Tracheal epithelial cell (primary cell): ENCODE measurements at places on chromosomes 3 and 15. TPM values are rescaled to one million over a fixed set of nuclear protein-coding genes. Genes with fewer than 3 reads are reported as not detected.

CDCP1 gene
- 52.0 and 107 TPM in 2 replicates for total RNA-seq

MKRN2OS gene
- 1.7 and 2.2 TPM in 2 replicates for total RNA-seq

FAM174B gene
- total RNA-seq, result 0.64 and 2.9 TPM in 2 replicates

NRROS gene
- total RNA-seq, result under 0.01 TPM in 1 of 2 replicates, not detected in the other

C3orf49 gene
- total RNA-seq, result not detected in 2 replicates

SOX2 gene
- total RNA-seq, result 1.2 and 10.9 TPM in 2 replicates

MAP1A gene
- 0.21 and 0.24 TPM in 2 replicates for total RNA-seq

ALS2CL gene
- total RNA-seq, result 64.6 and 114 TPM in 2 replicates

CLSTN2 gene
- 0.43 and 1.9 TPM in 2 replicates for total RNA-seq

NEIL1 gene
- total RNA-seq, result 10.4 and 13.7 TPM in 2 replicates

MAPKAPK3 gene
- 58.6 and 68.4 TPM in 2 replicates for total RNA-seq

FMN1 gene
- total RNA-seq, result 0.48 and 1.9 TPM in 2 replicates

ISLR2 gene
- not detected in 2 replicates for total RNA-seq

LRRIQ4 gene
- total RNA-seq, result not detected in 2 replicates

ROBO1 gene
- 25.4 and 32.3 TPM in 2 replicates for total RNA-seq

CCDC191 gene
- 0.96 and 1.7 TPM in 2 replicates for total RNA-seq

RTP3 gene
- total RNA-seq, result not detected in 2 replicates

RTF1 gene
- 15.2 and 18.1 TPM in 2 replicates for total RNA-seq

MED12L gene
- total RNA-seq, result under 0.01 TPM in 2 replicates

TAGLN3 gene
- total RNA-seq, result 1.1 and 3.6 TPM in 2 replicates

SERPINI2 gene
- total RNA-seq, result not detected in 2 replicates

SCG5 gene
- 1.7 and 12.8 TPM in 2 replicates for total RNA-seq

TBC1D23 gene
- total RNA-seq, result 36.1 and 36.9 TPM in 2 replicates

AQP9 gene
- 0.24 TPM in 1 of 2 replicates, not detected in the other for total RNA-seq

ELL3 gene
- total RNA-seq, result 23.6 and 27.3 TPM in 2 replicates

SPINK8 gene
- total RNA-seq, result not detected in 2 replicates

GOLGA6L24 gene
- total RNA-seq, result not detected in 2 replicates

TMF1 gene
- 26.7 and 29.2 TPM in 2 replicates for total RNA-seq

PLA2G4D gene
- total RNA-seq, result under 0.01 TPM in 1 of 2 replicates, not detected in the other

MASP1 gene
- under 0.01 TPM in 1 of 2 replicates, not detected in the other for total RNA-seq

BNC1 gene
- 52.1 and 69.3 TPM in 2 replicates for total RNA-seq

XCR1 gene
- under 0.01 TPM in 1 of 2 replicates, not detected in the other for total RNA-seq

TXNRD3 gene
- 12.3 and 15.8 TPM in 2 replicates for total RNA-seq

CCDC66 gene
- 13.0 and 14.5 TPM in 2 replicates for total RNA-seq

AGBL1 gene
- total RNA-seq, result not detected in 2 replicates

CA12 gene
- 122 and 136 TPM in 2 replicates for total RNA-seq

PTH1R gene
- total RNA-seq, result 0.43 and 2.7 TPM in 2 replicates

ACY1 gene
- total RNA-seq, result 84.0 and 137 TPM in 2 replicates

LINGO1 gene
- not detected in 2 replicates for total RNA-seq

NAA80 gene
- total RNA-seq, result 3.1 and 3.4 TPM in 2 replicates

GPR149 gene
- total RNA-seq, result not detected in 2 replicates

EID1 gene
- 91.3 and 104 TPM in 2 replicates for total RNA-seq

GNAT1 gene
- 0.43 TPM in 1 of 2 replicates, not detected in the other for total RNA-seq

WNT7A gene
- 8.1 and 28.0 TPM in 2 replicates for total RNA-seq
